ENCODE measurements at places on chromosomes 2 and 18.

GRCh38 chr2:235142601-235143000 is 190.8 kb downstream of the SH3BP4 start:
- no peak for DNase-seq

GRCh38 chr2:216246766-216247165 is 125.5 kb downstream of the MARCHF4 start:
- no peak for DNase-seq

- no peak for DNase-seq
These were observed 35.4 kb downstream of the PROC start for GRCh38 chr2:127453392-127454171.

DNA sequence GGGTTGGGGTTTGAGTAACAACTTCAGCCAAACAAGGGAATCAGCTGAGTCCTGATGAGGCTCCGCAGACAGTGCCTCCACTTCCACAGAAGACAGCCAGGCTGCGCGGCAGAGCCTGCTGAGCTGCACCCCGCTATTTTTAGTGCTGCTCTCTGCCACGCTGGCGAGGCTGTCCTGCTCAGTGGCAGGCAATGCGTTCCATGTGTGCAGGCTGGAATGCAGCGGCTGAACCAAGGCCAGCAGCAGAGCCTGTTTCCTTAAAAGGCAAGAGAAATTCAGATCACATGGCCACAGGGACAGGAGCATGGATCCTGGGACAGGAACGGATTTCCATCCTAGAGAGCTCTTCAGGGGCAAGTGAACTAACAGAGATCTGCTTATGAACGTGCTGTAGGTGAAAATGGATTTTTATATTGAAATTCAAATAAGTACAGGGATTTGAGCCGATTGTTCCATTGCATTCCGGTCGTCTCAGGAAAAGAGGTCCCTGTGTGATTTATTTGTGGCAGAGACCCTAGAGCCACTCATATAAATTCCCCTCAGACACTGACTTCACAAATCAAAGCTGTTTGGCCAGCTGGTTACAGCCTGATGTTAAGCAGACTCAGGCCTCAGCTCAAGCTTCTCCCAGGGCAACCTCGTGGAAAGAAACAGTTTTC is 98.7 kb downstream of the COL6A3 start:
- DNase-seq = no peak

GRCh38 chr2:174222154-174222553 is 26.2 kb downstream of the OLA1 start:
- DNase-seq = no peak

GRCh38 chr2:120869036-120869729 is 133.5 kb downstream of the GLI2 start:
- DNase-seq = no peak

- no peak for DNase-seq
These were observed 46.9 kb upstream of the USP14 start for GRCh38 chr18:111306-112014.

- DNase-seq = no peak
These were observed 143.9 kb upstream of the L3MBTL4 start for GRCh38 chr18:6558446-6559156.

GRCh38 chr2:33395655-33396249 is 80.7 kb upstream of the RASGRP3 start:
- DNase-seq = no peak

GRCh38 chr2:121816797-121817196 is 61.3 kb downstream of the TSN start:
- DNase-seq = no peak

DNA sequence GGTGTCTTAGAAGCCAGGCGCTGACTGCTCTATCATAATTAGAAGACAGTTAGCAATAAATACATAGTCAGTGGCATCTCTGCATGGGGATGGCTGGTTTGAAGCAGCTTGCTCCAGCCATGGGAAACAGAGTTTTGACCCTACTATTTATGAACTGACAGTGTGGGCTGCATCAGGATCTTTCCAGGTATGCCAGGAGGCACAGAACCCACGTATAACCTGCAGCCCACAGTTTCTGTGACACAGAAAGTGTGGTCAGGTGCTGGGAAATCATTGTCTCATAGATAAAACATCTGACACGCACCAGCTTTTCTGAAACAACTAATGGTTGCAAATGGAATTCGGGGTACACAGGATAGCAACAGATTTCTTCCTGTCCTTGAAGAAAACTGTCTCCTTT is 34.7 kb downstream of the INPP4A start:
- DNase-seq = no peak

DNA sequence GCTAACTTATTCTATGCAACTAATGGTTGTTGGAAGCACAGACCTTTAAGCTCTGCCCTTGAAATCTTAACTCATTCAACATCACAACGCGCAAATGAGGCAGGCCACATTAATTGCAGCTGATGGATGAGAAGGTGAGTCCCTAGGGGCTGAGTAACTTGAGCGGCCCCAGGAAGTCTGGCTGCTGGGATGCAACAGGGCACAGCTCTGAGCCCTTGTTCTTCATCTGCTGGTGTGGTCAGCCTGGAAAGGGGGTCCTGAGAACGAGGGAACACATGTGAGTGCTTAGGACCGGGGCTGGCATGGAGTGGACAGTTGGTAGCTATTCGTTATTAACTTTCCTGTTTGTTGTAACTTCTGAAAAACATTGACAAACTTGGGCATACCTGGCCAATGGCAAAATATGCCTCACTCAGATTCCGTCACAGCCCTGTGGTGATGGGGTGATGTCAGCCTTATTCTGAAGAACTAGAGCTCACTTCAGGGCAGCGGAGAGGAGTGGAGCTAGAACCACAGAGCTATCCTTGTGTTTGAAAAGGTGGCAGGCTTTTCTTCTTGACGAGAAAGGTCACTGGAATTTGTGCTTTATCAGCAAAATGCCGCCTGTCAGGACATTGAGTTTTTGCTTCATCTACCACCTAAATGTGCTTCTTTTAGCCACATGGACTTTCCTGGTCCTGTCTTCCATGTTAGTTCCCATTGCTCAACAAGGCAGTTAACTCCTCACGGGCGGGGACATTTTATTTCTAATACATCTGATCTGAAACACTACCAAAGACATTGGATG is 145.9 kb upstream of the FHL2 start:
- no peak for DNase-seq

Measured in cortex of kidney (tissue), 1 donor.